Stimulated activated CD4-positive, alpha-beta T cell treated with anti-CD3 and anti-CD28 coated beads, TNF-alpha, amount 100 ng/mL, for 48 hours (primary cell): ENCODE measurements at places on chromosomes 1 and 21.
A peak's percentile ranks its signal among the peaks of the same experiment; 100 is the strongest.

GRCh38 chr1:104629589-104629988 is 879.9 kb downstream of the AMY1C start:
- DNase-seq: no peak

DNA sequence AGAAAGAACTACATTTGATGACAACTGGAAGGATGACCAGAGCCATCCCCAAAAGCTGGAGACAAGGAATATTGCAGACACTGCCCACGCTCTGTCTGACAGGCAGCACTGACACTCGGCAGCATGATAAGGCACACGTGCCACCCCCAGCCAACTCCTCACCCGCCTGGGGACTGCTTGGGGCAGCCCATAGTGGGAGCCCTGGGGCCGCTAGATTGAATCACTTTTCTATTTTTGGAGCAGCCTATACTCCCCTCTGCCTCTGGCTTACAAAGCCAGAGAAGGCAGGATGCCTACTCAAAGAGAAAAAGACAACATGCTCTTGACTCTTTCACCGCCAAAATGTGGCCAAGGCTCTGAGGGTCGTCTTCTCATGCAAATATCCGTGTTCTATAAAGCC is 1.3 kb downstream of the SMG5 start:
- peak; percentile 48 for DNase-seq

DNA sequence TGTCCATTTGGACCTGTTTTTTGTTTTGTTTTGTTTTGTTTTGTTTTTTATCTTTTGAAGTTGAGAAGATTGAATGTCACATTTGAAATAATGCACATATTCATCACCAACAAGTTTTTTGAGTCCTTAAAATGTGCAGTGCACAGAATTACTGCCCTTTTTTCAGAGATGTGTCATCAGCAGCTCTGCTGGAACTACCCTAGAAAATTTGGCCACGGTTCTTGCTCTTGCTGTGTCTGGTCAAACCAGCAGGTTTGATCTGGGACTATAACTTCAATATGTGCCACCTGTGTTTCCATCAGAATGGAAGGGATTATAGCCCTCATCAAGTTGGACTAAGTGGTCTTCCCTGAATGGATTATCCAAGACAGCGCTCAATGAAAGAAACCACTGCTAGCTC is 24.1 kb upstream of the CNN3 start:
- DNase-seq: no peak

- DNase-seq: no peak
Observed at GRCh38 chr21:38915546-38915945, 109.8 kb downstream of the ETS2 start.
